Hypothalamus (tissue), 51 donors: ENCODE measurements at places on chromosomes 7 and 10.

DNA sequence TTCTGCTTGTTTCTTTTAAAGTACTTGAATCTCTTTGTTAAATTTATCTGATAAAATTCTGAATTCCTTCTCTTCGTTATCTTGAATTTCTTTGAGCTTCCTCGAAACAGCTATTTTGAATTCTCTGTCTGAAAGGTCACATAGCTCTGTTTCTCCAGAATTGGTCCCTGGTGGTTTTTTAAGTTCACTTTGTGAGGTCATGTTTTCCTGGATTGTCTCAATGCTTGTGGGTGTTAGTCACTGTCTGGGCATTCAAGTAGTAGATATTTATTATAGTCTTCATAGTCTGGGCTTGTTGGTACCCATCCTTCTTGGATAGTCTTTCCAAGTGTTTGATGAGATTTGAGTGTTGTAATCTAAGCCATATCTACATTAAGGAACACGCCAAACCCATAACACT lies 1060.6 kb downstream of the LRMDA start:
- no peak for DNase-seq

- DNase-seq, result no peak
Measured at GRCh38 chr7:39609935-39610263, 13.5 kb upstream of the RALA start.

- no peak for DNase-seq
Measured at GRCh38 chr7:10981317-10981716, 7.6 kb downstream of the PHF14 start.

DNA sequence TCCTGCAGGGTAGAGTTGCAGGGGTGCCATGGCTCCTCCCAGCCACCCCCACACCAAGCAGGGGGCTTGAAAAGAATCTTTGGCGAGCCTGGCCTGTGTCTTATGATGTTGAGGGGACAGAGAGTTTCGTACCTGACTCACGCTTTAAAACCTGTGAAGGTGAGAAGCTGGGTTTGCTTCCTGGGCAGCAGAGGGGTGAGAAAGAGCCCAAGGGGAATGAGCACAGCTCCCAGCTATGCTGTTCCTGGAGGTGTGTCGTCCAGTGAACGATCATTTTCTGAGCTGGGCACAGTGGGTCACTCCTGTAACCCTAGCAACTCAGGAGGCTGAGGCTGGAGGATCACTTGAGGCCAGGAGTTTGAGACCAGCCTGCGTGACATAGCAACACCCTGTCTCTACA lies 13.5 kb upstream of the ADRB1 start:
- DNase-seq, result no peak

- DNase-seq, result no peak
Measured at GRCh38 chr7:46993396-46993795, 588.5 kb downstream of the TNS3 start.
